ENCODE measurements at places on chromosomes 13 and 19.

- DNase-seq, result peak; percentile 98
These were observed at the start of gene ZNF563 for GRCh38 chr19:12333162-12334159. ZNF563 (minus strand) TSS chr19:12333633; CDS start chr19:12333482, 151 bp downstream.

DNA sequence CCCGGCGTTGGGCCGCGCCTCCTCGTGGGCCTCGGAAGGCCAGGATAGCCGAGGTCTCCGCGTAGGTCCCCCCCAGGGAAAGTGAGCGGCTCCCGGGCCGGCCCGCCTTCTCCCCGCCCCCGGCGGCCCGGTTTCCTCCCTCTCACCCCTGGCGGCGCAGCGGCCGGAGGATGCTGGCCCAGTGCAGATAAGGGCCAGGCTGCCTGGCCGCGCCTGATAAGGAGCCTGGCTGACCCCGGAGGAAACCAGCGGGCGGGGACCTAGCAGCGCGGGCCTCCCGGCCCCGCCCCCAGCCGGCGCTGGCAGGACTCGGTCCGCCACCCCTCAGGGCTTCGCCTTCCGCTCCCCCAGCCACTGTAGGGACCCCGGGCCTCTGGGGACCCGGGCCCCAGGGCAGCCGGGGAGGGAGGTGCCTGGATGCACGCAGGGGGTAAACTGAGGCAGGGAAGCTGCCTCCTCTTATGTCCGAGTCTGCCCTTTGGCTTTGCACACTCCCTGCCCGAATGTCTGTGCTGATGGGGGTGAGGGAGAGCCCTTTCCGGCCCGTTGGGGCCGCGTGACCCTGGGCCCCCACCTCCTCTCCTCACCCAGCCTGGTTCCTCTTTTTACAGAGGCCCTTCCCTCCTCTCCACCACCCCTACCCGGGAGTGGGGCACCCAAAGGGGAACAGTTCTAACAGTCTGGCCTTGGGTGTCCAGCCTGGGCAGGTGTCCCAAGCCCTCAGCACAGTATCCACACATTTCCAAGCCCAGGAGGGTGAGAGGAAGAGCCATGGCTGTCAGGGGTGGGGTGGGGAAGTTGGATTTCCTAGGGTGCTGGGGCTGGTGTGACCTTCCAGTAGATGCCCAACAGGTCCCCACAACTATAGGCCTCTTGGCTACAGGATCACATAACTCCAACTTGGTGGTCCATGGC, at the start of gene LYL1:
LYL1 (minus strand) TSS at position 193 of the 915 bp plus-strand sequence. CDS start 1,687 bp downstream, outside the sequence.
- DNase-seq, result no peak

- DNase-seq, result no peak
These were observed 951.2 kb upstream of the MIR17HG start for GRCh38 chr13:90396266-90396665.

DNA sequence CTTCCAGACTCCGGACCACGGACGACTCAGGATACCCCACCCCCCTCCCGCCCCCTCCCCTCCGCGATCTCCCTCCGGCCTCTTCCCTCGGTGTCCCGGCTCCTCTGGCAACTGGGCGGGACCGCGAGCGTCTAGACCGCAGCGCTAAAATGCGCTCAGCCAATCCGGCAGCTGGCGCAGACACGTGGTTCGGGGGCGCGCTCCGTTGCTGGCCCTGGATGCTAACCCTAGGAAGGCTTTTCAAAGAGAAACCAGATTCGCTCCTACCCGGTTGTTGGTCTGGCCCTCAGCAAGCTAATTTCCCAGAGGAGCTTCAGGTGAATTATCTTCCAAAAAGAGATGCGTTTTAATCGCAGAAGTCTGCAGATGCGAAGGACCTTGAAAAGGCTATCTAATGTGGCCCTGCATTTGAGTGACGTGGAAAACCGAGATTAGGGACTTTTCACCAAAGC, at the start of gene DZIP1:
DZIP1 (minus strand) TSS at position 106 of the 452 bp plus-strand sequence. CDS start 2,677 bp downstream, outside the sequence.
- no peak for DNase-seq

DNA sequence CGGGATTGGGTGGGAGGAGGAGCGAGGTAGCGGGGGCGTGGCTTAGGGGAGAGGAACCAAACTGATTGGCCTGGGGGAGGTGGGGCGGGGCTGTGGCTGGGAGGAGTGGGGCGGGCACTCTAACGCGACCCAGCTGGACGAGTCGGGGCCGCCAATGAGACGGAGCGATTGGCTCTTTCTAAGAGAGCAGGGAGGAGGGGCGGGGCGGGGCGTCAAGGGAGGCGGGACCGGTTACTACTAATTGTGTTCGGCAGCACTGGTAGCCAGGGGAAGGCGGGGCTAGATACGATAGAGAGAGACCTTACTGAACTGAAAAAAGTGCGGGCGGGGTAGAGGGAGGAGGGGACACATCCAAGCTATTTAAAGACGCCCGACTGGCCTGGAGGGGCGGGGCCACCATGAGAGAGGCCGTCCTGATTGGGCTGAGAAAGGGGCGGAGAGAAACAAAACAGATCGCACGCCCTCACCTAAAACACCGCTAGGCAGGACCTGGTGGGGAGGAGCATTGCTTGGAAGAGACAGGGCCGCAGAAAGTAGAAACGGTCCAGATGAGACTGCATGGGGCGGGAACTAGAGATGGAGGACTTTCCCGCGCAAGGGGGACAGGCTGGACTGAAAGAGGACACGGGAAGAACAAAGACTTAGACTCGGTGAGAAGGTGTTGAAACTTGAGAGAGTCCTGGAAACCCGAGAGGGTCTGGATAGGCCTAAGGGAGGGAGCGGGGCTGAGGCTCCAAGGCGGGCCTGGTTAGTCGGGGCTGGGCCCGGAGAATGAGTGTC, at the start of gene KCNC3:
KCNC3 (minus strand) TSS at position 232 of the 780 bp plus-strand sequence. CDS start 295 bp downstream, outside the sequence.
- DNase-seq, result peak; percentile 80

DNA sequence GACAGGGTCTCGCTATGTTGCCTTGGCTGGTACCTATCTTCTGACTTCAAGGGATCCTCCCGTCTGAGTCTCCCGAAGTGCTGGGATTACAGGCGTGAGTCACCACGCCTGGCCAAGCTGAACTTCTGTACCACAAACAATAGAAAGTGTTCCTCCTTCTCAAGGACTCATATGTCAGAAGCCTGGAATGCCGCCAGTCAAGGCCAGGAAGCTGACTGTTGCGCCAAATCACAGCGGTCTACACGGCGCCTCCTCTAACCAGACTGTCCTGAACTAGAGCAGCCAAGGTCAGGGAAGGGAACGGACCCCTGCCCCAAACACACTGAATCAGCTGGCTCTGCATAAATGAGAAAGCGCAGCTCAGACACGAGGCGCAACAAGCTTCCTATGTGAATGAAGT, 14.6 kb downstream of the RAB20 start:
- DNase-seq, result no peak

- DNase-seq, result no peak
These were observed 43.8 kb upstream of the USP29 start for GRCh38 chr19:57075801-57076492.

DNA sequence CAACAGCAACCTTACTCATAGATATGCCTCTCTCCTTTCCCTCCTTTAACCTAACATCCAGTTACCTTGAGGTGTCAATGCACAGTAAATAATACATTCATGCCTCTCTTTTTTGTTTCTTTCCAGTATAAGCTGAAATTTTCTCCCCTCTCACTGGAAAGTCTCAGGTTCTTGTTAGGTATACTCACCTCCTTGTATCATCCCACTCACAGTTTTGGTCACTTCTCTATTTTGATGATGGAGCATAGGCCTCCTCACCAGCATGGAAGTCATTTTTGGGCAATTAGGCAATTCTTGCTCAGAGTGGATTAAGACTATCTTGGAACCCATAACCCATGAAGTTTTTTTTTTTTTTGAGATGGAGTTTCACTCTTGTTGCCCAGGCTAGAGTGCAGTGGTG, 5.7 kb upstream of the LGALS14 start:
- DNase-seq, result no peak

DNA sequence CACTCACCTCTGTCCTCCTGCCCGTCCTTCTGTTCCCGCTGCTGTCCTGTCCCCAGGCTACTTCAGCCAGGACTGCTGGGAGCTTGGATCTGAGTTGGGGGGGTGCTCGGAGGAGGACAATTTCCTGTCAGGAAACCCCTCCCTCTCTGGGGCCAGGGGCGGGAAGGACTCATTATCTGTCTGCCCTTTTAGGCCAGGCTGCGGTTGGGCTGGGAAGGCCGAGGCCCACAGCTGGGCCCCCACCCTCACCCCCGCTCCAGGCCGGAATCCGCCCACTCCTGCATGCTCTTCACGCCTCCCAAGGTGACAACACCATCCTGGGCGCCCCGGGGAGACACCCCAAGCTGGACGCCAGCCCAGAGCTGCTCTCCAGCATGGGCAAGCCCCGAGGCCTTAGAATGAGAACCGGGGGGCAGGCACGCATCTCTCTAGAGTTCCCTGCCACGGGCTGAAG, at the start of gene EXOC3L2:
EXOC3L2 (minus strand) TSS at position 74 of the 454 bp plus-strand sequence. CDS start 6,362 bp downstream, outside the sequence.
- no peak for DNase-seq

DNA sequence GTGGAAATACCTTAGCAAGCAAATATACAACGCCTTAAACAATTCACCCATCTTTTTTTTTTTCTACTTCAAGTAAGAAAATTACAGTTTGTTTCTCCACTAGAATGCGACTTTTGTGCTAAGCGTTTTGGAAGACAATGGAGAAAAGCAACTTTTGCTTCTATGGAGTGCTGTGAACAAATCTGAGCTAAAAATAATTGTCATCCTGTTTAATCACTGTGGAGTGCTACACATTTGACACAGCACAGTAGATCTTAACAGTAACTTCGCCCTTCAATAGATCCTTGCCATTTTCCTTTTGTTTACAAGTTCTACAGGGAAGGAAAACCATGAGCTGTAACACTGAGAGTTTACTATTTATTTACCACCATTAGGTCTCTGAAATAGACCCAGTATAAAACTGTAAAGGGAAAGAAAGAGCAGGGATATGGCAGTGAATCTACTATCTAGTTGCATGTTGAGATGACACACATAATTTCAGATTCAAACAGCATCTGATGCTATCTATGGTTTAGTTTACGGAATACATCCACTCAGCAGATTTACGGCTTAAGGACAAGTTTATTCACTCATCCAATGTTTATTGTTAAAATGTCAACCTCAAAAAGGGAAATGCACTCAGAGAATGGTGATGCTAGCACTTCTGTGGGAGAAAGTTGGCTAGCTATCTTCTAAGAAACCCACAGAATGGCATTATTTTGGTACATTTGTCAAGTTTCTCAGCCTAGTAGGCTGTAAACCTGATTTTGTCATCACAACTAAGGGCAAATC, 175.3 kb downstream of the VWA8 start:
- DNase-seq, result no peak

DNA sequence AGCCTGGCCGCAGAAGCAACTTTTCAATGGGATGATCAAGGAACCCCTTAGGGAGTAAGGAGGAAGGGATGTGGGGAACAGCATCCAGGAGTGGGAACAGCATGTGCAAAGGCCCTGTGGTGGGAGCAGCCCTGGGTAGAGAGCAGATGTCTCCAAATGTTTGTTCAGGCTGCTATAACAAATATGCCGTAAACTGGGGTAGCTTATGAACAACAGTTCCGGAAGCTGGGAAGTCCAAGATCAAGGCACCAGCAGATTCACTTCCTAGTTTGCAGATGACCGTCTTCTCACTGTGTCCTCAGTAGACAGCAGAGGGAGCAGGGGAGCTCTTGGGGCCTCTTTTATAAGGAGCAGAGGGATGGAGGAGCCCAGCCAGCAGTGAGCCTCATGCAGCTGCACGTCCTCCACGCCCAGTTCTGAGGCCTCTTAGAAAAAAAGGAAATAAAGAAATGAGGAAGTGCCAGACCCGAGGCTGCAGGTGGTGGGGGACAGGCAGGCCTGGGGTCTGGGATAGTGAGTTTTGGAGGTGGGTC, 4.2 kb upstream of the LRRC25 start:
- no peak for DNase-seq

GRCh38 chr19:29804493-29804892, 7.3 kb upstream of the CCNE1 start:
- no peak for DNase-seq

GRCh38 chr13:29924482-29925350, 74.3 kb upstream of the UBL3 start:
- DNase-seq, result no peak

DNA sequence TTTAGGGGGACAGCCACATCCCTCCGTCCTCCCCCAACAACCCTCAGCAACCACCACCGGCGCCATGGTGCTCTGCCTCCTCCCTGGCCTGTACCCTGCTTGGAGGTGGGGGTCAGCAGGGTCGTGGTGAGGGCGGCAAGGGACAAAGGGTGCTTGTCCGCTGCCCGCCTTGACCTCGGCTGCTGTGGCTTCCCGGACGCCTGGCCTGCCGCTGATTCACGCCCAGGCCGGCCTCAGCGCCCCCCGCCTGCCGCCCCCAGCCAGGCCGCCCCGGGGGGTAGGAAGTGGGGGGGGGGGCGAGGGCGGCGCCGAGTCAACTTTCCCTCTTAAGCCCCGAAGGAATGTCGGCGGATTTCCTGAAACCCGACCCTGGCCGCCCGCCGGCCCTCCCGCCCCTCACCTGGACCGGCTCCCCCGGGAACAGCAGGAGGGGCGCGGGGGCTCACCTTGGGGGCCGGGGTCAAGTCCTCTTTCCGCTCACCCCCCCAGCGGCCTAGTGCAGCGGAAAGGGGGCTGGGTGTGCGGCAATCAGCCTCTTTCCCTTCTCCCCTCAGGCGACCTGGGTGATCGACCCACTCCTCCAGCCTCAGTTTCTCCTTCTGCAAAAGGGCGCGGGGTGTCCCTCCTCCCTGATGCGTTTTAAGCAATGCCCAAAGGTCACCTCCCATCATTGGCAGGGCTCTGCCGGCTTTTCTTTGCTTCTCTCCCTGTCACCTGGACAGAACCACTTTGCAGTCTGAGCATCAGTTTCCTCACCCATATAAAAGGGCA, 1.9 kb upstream of the TMEM59L start:
- no peak for DNase-seq

GRCh38 chr13:46134961-46135522, 30.2 kb upstream of the CPB2 start:
- DNase-seq, result no peak

- DNase-seq, result peak; percentile 5
These were observed 75.9 kb downstream of the ESD start for GRCh38 chr13:46721054-46721453.

DNA sequence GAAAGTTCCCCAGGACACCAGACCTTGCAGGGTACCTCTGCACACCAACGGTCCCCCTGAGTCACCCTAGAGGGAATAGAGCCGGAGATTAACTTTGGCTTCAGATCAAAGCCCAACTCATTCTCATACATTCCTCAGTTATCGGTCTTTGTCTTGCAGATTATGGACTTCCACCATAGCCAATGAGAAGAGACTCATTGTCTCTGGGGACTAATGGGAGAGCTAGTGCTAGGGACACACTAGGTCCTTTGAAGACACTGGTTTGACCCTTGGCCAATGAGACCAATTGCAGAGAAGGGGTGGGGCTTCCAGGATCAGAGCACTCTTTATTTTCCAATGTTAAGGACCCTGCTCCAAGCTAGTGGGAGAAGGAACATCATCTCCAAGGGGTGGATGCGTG, 6.1 kb downstream of the KLK7 start:
- no peak for DNase-seq

GRCh38 chr13:100648354-100648753, 26.2 kb downstream of the TMTC4 start:
- no peak for DNase-seq

Measured in activated effector memory CD4-positive, alpha-beta T cell treated with Interleukin-2 at 50 U/mL for 16 hours (primary cell).